ENCODE measurements at places on chromosomes 6 and 20.
A peak's percentile ranks its signal among the peaks of the same experiment; 100 is the strongest.

GRCh38 chr20:4081421-4081820 lies 66.1 kb upstream of the RNF24 start:
- no peak for DNase-seq

GRCh38 chr20:7571521-7572055 lies 368.7 kb downstream of the HAO1 start:
- no peak for DNase-seq

- DNase-seq = no peak
Observed at GRCh38 chr6:19771753-19772336, 65.3 kb upstream of the ID4 start.

DNA sequence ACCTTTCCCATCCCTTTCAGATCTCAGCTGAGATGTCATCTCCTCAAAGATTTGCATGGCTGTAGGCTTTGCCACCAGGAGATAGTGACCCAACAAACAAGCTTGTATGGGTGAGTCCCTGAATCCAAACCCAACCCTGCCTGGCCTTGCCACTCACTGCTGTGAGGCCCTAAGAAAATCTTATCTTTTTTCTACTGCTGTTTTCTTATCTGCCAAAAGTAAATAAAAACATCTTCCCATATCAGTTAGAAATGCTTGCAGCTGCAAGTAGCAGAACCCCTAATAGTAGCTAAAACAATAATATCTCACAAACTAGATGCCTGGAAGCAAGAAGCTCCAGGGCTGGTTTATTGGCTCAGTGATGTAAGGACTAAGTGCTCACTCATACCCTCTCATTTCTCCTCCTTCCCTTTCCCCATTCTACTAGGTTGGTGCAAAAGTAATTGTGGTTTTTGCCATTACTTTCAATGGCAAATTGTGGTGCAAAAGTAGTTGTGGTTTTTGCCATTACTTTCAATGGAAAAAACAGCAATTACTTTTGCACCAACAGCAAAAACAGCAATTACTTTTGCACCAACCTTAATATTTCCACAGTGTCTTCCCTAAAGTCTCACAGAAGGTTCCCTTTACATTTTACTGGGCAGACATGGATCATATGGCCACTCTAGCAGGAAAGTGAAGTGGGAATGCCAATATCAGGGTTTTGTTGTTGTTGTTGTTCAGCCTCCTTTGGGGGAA lies 56.7 kb upstream of the PSMF1 start:
- DNase-seq = no peak

GRCh38 chr6:165448210-165448609 lies 138.8 kb upstream of the C6orf118 start:
- no peak for DNase-seq

- no peak for DNase-seq
Observed at GRCh38 chr6:37095997-37096396, 74.0 kb upstream of the PIM1 start.

GRCh38 chr6:69084746-69085335 lies 449.8 kb downstream of the ADGRB3 start:
- no peak for DNase-seq

DNA sequence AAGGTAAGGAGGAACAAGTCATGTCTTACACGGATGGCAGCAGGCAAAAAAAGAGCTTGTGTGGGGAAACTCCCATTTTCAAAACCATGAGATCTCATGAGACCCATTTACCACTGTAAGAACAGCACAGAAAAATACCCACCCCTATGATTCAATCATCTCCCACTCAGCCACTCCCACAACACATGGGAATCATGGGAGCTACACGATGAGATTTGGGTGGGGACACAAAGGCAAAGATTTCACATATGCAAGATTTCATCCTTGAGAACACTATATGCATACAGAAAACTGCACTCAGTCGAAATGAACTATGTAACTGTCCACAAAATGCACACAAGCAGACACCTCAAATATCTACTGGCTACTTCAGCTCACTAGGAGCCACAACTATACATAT lies 480.6 kb upstream of the BTBD3 start:
- DNase-seq = no peak

- DNase-seq = no peak
Observed at GRCh38 chr6:40903456-40903855, 135.6 kb downstream of the UNC5CL start.

- DNase-seq = no peak
Observed at GRCh38 chr20:33837096-33837830, 26.1 kb downstream of the CHMP4B start.

GRCh38 chr20:32983459-32984112 lies 20.6 kb downstream of the SUN5 start:
- no peak for DNase-seq

GRCh38 chr20:58021481-58021880 lies 207.0 kb downstream of the ANKRD60 start:
- no peak for DNase-seq

GRCh38 chr6:169175360-169175887 lies 78.2 kb downstream of the THBS2 start:
- DNase-seq = no peak

DNA sequence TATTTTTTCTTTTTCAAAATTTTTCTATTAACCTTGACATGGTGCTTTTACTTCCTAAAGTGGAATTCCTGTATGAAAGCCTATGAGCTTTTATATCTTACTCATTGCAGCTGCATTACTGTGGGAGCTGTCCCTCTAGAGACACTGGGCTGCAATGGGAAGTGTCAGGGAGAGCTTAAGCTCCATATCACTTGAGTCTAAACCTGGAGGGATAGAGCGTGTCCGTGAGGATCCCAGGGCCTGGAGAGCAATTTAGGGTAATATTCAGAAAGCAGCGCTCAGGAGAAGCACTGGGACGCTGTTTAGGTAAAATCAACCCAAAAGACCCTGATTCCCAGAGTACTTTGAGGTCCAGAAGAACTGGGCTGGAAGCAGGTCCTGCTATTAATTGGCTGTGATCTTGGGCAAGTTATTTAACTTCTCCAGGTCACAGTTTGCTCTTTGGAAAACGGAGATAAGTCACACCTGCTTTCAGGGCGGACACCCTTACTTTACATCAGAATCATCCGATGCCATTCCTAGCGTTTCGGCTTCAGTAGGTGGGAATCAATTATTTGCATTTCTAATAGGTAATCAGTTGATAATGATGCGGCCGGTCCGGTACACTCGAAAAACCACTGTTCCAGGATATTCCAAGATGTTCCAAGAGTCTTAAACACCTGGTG lies 628 bp upstream of the ERGIC3 start:
- peak; percentile 58 for DNase-seq

DNA sequence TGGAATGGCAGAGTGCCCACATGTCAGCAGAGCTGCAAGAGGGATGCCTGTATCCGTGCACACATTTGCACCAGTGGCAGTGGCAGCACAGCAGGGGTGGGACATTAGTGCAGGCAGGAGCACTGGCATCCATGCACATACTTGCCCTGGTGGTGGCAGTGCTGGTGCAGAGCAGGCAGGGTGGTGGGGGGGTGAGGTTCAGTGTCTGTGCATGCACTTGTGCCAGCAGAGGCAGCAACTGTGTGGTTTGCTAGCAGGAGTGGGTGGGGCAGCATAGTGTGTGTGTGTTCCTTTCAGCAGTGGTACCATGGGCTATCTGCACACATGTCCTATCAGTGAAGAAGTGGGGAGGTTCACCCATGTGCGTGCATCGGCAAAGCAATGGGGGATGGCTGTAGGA lies 151.6 kb downstream of the EPM2A start:
- no peak for DNase-seq

DNA sequence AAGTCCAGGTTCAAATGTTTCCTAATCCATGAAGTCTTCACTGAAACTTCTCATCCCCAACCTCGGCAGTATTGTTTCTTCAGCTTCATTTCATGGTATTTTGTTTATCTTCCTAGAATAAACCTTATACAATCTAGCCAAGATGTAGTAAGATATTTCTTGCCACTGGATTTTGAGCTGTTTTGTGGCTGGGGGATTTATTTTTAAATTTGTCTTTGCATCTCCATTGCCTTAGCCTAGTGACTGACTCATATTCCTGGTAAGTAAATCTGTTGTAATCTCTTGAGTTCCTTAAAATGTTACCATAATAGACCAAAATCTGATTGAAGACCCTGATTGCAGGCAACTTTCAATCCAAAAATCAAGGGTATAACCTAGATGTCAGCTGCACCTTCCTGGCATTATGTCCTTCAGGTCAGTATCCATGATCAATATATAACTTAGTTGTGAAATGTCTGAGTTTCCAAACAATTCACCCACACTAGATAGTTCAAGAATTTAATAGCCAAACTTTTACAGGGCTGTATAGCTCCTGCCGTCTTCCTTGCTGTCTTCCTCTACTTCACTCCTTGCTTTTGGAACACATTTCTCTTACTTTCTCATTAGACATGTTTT lies 4.7 kb upstream of the TRMT11 start:
- no peak for DNase-seq
